H9 (cell line): ENCODE measurements at places on chromosomes 16 and 17. TPM values are rescaled to one million over a fixed set of nuclear protein-coding genes. Genes with fewer than 3 reads are reported as not detected.

TMEM114 gene
- 0.33 and 1.2 TPM in 2 replicates for total RNA-seq

ATF7IP2 gene
- 18.1 and 21.5 TPM in 2 replicates for total RNA-seq

RGS9 gene
- 12.0 and 12.3 TPM in 2 replicates for total RNA-seq

EXOC3L1 gene
- total RNA-seq, result 3.1 and 3.3 TPM in 2 replicates

SDR42E2 gene
- total RNA-seq, result 0.09 TPM in 1 of 2 replicates, not detected in the other

SHBG gene
- total RNA-seq, result 1.5 and 1.6 TPM in 2 replicates

KREMEN2 gene
- 12.8 and 14.6 TPM in 2 replicates for total RNA-seq

DNA sequence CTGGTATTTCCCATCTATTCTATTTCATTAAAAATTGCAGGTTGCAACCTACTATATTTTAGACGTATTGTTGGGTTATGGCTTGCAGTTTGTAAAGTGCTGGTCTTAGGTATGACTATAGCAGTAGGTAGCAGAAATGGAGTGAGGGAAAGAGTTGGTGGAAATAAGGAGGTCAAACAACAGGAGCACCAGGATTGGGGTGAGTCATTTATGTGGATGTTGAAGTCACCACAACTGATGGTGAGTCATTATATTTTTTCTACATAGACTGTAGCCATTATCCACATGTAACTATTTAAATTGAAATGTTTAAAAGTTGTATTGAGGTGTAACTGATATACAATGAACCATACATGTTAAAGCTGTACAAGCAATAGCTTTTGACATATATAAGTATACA, 25.0 kb upstream of the HS3ST3A1 start:
- DNase-seq, result no peak

- no peak for DNase-seq
These were observed 67.4 kb upstream of the ENDOV start for GRCh38 chr17:80347536-80347935.

- no peak for DNase-seq
These were observed 76.7 kb downstream of the CCT6B start for GRCh38 chr17:34884597-34884996.

DNA sequence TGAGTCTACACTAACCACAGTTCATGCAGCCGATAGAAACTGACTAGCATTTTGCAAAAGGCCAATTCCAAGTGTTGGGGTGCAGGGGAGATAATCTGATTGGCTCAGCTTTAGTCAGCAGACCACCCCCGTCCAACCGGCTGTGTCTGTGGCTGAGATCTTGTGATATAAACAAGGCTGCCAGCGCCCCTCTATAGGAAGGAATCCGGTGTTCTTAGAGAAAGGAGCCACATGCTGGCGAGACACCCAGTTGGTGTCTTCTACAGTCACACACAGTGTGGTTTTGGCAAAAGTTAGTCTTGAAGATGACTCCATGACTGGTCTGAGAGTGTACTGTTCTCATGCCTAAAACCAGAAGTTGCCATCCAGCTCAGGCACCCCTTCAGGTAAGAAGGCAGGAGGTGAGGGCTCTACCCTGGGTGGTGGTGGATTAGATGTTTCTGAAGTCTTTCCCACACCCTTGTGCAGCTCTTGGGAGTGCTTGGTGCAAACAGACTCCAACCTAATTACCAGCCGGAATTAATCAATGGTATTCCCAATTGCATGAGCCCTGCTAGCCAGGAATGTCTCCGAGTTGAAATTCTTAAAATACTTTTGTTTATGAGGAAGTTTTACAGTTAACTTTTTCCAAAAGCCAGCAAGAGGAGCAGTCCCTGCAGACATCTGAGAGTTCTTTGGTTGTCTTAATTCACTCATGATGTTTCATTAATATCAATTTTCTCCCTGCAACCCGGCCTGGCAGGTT, 172.3 kb upstream of the IRX6 start:
- no peak for DNase-seq

DNA sequence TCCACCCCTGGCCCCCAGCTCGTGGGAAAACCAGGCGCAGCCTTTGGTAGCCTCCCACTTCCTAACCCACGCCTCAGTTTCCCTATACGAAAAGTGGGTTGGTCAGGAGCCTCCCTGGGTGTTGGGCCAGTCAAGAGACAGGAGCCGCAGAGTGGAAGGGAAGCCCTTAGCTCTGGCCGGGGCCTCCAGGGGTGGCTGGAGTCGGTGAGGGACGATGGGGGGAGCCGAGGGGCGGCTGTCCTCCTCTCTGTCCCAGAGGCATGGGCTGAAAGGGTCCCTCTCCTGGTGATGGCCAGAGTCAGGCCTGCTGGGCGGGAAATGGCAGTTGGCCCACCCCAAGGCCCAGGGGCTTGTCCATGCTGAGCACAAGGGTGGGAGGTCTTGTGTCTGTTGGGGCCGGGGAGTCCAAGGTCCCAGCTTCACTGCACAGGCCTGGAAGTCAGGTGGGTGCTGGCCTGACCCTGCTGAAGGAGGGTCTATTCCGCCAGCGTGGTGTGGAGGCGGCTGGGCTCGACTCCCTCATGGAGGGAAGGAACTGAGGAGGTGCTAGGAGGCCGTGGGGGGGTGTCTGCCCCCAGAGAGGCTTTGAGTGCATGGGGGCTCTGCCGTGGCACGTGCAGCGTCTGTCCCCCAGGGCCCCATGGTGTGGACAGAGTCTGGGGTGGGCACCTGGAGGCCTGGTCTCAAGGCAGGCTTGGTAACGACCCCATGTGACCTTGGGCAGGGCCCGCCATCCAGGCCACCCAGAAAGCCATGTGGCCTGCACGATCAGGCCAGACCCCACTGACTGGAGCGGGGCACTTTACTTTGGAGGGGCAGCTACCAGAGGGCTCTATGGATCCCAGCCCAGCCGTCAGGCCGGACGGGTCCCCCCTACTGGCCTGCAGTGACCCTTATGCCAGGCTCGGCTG, 1.1 kb downstream of the SLC16A3 start:
- no peak for DNase-seq

GRCh38 chr16:82177555-82177954, 7.5 kb upstream of the MPHOSPH6 start:
- DNase-seq, result no peak

DNA sequence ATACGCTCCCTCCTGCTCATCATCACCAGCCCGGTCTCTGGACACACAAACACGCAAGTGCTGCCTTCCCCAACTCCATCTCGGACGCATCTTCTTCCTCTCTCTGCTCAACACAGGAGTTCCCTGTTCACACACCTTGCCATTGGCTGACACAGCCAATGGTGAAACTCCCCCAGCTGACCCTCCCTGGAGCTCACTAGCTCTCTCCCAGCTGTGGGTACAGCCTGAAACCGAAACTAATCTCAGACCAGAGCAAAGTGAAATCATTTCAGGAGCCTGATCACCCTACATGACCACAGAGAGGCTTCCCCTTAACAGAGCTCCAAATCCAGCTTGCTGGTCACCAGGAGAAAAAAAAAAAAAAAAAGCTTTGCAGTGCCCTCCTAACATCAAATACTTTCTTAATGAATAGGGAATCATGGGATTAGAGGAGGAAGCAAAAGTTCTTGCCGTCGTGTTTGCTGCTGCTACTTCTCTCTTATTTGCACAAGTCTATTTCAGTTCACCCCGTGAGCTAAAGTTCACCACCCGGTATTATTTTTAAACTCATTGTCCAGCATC, 8.3 kb downstream of the CUEDC1 start:
- DNase-seq, result no peak

DNA sequence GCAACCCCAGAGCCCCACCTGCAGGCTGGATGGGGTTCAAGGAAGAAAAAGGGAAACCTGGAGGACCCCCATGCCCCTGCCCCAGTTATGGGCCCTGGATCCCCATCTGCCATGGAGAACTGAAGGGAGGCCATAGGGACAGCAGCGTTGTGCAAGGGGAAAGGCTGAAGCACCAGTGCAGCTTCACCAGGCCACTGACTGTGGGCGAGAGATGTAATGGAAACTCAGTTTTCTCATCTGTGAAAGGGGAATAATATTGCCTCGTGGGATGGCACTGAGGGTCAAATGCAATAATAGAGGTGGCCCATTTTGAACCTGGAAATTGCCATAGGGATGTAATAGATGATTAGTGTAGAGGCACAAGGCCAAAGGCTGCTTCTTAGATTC, 9.9 kb upstream of the TSPOAP1 start:
- no peak for DNase-seq

DNA sequence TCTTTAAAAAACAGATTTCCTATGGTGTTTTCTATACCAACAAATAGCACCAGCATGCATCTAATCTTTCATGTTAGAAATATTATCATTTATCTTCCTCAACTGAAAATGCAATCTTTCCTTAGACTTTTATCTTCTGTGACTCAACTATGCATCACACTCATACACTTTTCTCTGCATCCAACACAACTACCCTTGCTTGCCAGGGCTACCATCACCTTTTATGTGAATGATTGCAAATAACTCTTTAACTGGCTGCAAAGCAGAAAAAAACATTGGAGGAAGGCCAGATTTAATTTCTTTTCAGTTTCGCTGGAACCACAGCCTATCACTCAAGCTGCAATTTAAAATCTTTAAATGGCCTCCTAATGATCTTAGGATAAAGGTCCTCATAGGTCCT, 212.9 kb downstream of the CDH8 start:
- DNase-seq, result no peak

GRCh38 chr17:66684261-66684660, 150.7 kb upstream of the CACNG5 start:
- no peak for DNase-seq

DNA sequence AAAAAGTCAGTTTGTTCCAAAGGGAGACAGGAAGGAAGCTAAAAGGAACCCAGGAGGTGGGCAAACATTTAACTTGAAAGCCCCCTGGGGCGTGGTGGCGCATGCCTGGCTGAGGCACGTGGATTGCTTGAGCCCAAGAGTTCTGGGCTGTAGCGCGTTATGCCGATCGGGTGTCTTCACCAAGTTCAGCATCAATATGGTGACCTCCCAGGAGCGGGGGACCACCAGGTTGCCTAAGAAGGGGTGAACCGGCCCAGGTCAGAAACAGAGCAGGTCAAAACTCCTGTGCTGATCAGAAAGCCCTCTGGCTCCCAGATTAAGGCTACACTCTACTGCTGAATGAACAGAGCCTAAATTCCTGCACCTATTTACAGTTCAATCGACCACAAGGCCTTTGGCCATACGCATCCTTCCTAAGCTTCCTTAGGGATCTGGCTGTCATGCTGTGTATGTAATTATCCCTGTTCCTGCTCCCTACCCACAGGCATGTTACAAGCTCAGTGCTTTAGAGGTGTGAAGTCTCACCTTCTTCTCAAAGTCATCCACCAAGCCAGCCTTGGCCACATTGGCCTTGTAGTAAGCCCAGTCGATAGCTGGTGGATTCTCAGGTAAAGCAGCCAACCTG, 5.0 kb downstream of the ATP5PD start:
- DNase-seq, result no peak

DNA sequence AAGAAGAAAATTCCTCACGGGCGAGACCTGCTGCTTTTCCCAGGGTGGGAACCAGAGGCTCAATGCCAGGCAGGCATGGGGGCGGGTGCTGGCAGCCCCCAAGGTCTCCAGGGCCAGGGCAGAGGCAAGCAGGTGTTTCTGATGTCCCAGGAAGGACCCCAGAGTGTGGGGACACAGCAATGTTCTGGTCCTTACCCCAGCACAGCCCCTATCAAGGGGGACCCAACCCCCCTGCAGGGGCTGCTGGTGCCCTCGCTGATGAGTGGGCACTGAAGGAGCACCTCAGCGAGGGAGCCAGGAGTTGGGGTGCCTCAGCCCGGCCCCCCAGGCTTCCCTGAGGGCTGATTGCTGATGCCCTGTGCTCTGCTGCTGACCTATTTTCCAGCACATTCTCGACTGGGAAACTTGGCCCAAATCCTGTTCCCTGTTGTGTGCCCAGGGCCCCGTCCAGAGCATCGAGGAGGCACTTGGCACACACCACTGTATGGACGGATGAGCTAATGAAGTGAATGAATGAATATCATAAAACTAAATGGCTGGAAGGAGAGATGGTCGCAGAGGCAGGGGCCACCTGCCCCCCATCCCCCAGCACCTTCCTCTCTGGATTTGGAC, 2.8 kb downstream of the DBNDD1 start:
- no peak for DNase-seq

DNA sequence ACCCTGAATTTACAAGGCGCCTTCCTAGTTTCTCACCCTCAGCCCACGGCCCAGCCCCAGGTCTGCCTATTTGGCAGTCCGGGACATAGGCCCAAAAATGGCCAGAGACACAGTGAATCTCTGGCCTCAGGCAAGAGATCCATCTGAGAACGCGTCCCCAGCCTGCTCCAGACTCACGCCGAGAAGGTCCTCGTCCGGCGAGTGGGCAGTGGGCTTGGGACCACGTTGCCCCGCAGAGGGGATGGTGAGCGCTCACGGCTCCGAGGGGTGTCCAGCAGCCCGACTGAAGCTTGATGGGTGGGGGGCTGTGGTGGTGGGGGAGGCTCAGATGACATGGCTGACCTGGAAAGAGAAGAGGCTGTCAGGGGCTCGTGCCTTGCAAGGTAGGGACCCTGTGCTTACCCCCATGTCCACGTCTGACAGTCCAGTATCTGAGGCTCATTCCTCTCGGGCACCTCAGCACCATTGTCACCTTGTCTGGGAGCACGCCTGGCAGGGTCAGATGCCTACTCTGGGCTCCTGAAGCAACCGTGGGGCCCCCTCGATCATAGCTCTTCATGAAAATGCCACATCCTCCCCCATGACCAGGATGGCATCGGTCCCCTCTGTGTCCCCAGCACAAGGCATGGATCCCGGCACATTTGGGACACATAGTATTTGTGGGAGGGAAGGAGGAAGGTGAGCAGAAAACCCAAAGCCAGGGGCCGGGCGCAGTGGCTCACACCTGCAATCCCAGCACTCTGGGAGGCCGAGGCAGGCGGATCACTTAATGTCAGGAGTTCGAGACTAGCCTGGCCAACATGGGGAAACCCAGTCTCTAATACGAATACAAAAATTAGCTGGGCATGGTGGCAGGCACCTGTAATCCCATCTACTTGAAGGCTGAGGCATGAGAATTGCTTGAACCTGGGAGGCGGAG, 9.6 kb downstream of the CARHSP1 start:
- DNase-seq, result no peak

DNA sequence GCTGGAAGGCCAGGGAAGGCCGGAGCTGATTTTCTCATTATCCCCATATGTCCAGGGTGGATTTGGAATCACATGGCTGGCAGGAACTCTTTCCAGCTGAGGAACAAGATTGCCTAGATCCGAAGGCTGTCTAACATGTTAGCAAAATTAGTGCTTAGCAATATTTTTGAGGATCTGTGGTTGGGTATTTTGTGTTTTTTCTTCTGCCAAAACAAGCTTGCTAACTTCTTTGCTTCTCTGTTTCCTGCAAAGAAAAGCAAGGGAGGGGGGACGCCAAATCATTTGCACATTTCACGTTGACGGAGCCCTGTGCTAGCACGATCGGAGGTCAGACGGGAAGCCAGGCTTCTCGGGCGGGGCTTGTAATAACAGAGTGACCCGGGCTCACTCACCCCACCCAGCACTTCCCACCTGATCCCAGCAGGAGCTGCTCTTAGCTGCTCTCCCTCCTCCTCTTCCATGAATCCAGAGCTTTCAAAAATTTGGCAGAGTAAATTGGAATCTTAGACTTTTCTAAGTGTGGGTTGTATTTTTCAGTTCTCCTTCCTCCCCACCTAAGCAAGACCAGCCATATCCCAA, 33.3 kb upstream of the FOXF1 start:
- no peak for DNase-seq
